Stimulated activated CD8-positive, alpha-beta memory T cell treated with anti-CD3 and anti-CD28 coated beads, Interleukin-2, amount 100 ng/mL, for 1 hour (primary cell): ENCODE measurements at places on chromosomes 7 and 10.

DNA sequence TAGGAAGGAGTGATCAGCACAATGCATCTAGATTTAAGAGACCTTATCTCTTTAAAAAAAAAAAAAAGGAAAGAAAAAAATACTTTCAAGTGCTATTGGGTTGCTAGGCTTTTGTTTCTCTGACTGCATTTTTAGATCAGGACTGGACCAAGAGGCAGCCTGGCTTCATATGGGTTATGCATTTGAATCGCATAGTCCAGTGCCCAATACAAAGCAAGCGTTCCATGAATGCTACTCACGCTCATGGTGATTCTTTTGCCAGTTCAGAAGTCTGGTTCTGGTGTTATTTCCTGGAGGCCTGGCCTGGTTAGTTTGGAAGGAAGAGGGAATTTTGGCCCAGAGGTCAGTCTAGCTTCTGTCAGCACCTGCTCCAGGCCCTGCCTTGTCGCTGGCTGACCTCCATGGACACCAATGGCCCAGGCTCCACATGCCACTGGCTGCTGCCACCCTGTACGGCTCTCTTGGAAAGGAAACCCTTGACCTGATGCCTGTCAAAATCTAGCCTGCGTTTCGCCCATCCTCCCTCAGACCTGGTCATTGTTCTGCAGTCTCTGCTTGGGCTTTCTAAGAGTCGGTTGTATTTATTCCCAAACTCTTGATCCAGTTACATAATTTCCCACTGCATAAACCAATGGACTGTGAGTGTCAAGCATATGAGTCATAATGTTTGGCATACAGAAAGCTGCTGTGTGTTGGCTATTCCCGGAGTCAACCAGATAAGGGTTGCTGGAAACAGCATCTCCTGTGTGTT is 74.3 kb upstream of the MKX start:
- DNase-seq: no peak

- no peak for DNase-seq
Measured at GRCh38 chr7:108266491-108266890, 136.3 kb upstream of the LAMB4 start.

DNA sequence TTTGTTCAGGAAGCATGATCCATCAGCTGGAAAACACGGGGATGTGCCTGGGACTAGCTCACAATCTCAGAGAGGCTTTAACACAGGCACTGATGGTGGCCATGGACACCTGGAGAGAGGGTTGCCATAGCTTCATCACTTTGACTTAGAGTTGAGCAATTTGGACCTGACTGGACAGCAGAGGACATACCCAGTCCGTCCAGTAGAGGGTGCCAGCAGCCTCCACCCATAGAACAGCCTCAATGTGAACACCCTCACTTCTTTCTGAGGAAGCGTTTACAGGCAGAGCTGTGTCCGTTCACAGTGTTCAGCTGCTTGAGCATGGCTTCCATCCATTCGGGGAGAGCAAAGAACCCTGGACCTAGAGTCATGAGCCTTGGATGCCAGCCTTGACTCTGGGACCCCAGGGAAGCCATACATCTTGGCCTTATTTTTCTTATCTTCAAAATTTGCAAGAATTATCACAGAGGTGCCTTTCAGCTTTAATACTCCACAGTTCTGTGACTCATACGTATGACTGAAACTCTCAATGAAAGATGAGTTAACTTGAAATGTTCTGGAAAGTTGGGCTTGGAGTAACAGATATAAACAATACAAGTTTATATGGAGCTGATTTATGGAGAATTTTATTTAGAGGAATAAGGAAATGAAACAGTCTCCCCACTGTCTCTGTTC is 302.9 kb upstream of the PODXL start:
- peak; percentile 2 for DNase-seq

DNA sequence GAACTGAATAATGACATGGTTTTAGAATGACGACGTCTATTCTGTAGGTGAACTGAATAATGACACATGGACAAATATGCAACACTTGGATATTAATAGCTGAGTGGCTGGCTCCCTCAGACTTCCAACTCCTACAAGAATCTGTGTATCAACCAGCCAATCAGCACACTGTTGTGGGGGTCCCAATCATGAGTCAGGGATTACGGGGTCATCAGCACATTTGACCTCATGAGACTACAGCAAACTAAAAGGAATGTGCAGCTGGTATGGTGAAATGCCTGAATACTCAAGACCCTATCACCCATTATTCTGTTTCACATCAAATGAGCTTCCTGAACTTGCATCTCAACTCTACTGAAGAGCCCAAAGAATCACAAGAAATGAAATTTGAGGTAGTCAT is 192.5 kb downstream of the ANK3 start:
- no peak for DNase-seq

DNA sequence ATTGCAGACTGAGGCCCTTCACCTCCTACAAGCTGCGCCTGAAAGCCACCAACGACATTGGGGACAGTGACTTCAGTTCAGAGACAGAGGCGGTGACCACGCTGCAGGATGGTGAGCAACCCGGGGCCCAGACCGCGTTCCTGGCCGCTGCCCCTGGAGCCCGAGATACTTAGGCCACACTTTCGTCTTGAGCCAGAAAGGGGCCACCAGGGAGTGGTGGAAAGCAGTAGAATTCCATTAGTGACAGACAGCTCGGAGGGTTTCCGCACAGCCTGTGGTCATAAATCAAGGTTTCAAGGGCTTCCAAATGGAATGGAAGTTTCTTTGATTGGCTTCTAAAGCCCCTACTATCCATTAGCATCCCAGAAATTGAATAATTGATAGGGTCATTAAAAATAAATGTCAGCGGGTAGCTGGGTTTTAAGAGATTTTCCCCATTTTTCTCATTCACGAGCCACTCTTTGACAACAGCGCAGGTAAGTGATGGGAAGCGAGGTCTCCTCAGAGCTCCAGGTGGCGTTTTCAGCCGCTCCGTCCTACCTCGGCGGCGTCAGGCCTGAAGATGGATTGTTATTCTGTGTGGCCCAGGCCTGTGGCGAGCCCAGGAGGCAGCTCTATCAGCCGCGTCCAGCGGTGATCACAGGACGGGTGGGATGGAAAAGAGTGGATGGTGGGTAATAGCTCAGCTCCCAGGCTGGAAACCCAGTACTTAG is 523.5 kb upstream of the FOXK1 start:
- no peak for DNase-seq

DNA sequence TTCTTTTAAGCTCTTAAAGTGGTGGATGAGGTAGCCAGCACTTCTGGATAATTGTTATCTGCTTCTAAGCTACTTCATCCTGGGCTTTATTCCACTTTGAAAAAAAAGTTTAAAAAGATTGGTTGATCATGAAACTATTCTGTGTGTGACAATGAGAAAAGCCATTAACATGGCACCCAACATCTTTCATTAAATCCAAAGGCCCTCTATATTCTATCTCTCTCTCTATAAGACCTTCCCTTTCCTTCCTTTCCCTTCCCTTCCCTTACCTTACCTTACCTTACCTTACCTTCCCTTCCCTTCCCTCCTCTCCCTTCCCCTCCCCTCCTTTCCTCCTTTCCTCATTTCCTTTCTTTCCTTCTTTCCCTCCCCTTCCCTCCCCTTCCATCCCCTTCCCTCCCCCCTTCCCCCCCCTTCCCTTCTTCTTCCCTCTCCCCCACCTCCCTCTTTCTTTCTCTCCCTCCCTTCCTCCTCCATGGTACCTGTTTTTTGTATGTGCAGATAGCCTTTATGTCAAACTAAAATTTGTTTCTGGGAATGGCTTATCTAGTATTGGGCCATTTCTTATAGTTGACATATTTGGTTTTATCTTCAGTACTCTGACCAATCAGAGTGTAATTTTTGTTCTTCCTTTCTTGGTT is 218.7 kb downstream of the DKK1 start:
- DNase-seq: no peak
